ENCODE measurements at places on chromosomes 2 and 18.

DNA sequence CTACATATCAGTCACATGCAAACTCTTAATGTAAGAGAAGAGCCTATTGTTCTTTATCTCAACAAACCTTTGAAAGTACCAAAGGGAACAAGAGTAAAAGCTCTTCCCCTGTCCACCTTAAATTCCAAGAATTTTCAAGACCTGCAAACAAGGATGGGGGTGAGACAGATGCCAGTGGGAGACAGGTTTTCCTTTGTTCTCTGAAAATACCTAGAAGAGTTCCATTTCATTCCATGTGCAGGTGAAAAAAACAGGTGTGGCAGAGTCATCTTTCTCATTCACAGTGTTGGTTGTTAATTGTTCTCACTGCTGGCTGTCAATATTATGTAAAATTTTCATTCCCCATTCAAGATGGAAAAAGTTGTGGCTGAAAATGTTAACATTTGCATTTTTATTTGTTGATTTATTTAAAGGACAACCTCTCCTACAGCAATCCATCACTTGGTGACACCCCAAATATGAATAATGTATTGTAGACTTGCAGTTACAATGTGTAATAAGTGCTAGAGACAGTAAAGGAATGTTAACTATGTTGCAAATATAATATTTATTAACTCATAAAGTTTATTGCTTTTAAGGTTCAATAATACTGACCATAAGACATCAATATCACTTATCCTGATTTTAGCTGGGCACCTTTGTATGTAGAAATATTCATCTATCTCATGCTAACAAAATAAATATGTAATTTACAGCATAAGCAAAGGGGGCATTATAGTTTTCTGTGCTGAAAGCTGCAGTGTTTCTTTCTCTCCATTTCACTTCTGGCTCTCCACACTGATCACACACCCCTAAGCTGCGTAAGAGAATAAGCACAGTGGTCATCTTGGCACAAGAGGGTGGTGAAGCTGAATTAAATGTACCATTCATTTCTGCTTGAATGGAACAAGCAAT lies 347.0 kb downstream of the KIAA1328 start:
- DNase-seq: no peak

- DNase-seq: no peak
These were observed 149.8 kb downstream of the FAM210A start for GRCh38 chr18:13576598-13576997.

DNA sequence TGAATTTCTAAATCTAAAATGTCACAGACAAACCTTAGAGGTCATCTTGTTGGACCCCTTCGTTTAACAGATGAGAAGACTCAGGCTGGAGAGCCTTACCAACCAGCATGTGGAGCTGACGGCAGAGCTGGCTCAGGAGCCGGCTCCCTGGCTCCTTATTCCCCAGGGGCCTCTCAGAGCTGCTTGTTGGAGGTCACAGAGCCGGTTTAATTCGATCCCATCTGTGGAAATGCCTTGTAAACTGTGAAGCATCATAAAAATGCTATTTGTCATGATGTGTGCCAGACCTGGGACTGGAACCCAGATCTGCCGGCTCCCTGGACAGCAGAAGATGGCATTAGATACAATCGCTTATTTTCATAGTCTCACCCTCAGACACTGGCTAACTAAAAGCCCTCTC lies 8.2 kb upstream of the CIB4 start:
- no peak for DNase-seq

DNA sequence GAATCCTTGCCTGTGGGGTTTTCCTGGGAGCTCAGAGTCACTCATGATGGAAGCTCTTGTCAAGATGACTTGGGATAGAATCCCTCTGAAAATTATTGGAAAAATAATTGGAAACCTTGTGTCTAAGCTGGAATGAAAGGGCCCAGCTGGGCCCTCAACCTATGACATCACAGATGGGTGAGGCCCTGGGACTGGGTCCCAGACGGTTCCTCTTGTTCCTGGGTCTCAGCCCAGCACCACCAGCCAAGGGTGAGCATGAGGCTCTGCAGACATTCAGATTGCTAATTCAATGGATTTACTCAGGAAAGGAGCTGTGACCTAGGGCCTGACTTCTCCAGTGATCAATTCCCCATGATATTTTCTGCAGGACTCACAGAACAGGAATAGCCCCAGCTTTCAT lies 188.3 kb upstream of the MYT1L start:
- no peak for DNase-seq

Measured in activated effector memory CD4-positive, alpha-beta T cell treated with anti-CD3 and anti-CD28 coated beads, Interleukin-2, amount 50 U/mL, for 16 hours (primary cell).